ENCODE measurements at places on chromosomes 12 and 14.

DNA sequence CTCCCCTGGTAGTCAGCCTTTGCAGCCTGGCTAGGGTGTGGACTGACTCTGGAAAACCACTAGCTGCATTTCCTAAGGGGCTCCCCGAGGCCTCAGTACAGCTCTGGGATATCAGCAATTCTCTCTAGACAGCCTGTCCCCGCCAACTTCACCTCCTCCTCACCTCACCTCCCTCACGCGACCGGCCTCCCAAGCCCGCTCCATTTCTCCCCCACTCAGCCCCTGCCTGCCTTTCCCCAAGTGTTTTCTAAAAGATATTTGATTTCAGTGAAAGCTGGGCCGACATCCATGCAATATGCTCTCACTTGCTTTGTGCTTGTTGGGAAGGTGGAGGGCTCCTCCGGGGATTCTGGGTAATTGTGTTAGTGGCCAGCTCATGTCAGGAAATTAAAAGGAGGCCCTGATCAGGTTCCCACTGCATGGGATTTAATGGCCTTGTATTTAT is 91.8 kb downstream of the ESRRB start:
- DNase-seq = no peak

DNA sequence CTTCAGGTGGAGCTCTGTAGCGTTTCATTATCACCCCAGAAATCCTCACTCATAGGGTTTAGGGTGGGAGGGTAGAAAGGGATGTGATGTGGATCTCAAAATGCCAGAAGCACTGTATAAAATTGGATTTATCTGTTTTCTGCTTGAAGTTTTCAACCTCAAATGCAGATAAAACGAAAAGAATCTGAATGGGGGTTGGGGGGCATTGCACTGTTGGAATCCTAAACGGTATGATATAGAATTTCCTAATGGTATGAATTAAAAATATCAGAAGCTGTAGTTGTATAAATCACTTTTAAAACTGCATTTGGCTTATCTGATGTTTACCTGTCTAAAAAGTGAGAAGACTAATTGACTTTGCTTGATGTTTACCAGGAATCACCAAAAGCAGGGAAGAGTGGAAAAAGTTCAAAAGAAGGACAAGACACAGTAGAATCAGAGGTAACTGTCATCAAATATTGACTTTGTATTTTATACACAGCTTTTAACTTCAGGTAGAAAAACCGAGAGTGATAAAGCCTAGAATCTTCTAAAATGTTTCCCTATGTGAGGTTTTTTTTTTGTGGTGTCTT is 1.1 kb downstream of the PPP2R5C start:
- no peak for DNase-seq

- no peak for DNase-seq
Observed at GRCh38 chr12:19251481-19252132, 122.1 kb downstream of the PLEKHA5 start.

- no peak for DNase-seq
Observed at GRCh38 chr14:104975481-104976197, 2.5 kb downstream of the AHNAK2 start.

DNA sequence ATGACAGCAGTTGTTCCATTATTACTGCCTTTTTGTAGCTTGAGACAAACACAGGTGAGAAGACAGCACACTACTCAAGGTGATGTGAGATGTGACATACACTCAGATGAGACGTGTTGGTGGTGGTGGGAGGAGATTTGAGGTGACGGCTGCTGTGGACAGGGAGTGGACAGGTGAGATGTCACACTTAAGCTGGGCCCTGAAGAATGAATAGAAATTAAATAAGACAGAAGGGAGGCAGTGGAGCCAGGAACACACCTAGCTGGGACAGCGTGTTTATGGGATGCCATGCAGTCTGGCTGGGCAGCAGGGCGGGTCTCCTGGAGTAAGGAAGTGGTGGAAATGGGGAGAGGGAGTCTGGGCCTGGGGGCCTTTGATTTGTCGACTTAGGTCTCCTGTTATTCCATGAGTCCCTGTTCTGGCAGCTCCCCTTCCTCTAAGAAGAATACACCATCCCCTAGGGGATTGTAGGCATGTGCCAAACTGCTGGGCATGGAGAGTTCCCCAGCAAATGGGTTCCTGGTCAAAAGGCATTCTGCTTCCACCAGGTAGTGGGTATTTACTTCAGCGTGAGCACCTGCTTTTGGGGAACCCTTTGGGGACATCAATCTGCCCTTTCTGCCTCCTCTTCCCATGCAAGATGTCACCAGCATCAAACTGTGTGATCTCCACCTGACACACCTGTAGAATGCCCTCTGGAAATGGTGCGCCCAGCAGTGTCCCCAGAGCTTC is 71.2 kb upstream of the ESRRB start:
- no peak for DNase-seq

GRCh38 chr14:51554339-51554920 is 97.3 kb upstream of the FRMD6 start:
- no peak for DNase-seq

DNA sequence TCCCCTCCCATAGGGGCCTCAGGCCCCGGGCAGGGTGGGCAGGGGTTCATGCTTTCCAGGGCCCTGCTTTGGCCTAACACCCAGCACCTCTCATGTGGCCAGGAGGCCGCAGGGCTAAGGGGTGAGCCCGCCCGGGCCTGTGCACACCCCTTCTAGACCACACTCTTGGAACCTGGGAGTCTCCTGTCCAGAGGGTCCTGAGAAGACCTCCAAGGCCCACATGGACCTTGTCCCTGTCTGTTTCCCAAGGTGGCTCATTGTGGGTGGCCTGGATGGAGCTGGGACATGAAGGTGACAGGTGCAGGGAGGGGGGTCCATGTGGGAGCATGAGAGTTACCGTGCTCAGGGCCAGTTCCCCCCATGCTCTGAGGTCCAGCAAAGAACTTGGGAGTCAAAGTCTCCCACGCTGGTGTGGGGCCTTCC is 11.6 kb downstream of the DLK1 start:
- DNase-seq = peak; percentile 69

DNA sequence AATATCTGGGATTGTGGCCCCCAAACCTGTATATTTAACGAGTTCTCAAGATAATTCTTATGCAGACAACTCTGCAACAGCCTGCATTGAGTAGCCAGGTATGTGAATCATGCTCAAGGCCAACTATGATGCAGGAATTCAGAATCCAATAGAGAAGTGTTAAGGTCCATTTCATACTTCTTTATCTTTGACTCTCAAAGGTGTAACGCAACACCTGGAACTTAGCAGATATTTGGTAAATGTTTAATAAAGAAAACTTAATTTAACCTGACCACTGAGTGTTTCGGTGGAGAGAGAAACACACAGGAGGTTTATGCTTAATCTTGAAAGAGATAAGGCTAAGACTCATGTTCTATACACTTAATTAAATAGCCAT is 156.5 kb upstream of the PLEKHG7 start:
- no peak for DNase-seq

- no peak for DNase-seq
Observed at GRCh38 chr14:24388474-24389179, 10.2 kb upstream of the NYNRIN start.

DNA sequence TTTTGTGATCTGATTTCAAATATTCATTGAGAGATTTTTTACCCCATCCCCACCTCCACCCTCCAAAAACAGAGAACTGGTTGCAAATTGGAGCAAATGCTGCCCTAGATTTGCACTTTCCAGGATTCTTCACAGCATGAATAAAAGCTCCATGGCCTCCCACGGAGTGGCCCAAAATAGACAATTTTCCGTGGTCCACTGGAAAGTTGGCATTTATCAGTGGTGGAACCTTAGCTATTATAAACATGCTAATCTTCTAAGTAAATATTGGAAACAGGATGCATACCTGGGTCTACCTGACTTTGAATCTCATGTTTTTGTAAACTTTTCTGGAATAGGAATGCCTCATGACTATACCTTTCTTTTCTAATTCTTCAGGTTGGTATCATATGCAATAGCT is 123.9 kb downstream of the SLC16A7 start:
- no peak for DNase-seq

GRCh38 chr12:131943876-131944275 is 5.9 kb upstream of the EP400 start:
- DNase-seq = peak; percentile 2

Data from lower leg skin (tissue), 4 donors.